ENCODE measurements at places on chromosomes 3 and 15. TPM values are rescaled to one million over a fixed set of nuclear protein-coding genes. Genes with fewer than 3 reads are reported as not detected.

DNA sequence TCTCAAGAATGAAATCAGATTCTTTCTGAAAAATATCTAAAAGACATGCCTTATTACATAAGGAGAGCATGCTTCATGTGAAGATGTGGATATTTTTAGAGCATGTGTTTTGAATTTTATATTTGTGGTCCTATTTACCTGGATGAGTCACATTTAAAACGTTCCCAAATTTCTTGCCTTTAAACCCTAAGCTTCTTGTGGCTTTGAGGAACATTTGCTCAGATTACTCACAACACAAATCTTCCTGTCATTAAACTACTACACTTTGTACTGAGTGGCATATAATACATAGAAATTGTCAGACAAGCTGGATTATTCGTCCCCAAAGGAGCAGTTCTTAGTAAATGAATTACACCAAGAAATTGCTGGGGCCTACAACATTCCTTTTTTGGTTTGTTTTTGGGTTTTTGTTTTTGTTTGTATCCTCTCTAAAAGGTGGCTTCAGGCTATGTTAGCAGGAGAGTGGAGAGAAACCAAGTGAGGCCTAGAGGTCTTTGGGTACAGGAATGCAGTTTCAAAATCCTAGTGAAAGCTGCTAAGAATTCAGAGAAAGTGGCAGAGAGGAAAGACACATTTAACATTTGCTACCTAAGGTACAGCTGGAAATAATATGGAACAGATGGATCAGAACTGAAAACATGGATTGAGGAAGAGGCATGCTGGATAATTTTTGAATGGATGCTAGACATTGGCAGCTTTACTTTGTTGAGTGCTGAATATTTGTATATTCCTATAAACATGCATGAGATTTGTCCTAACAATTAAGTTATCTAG is 128.1 kb downstream of the RPL22L1 start:
- no peak for DNase-seq

GRCh38 chr15:90000186-90001001 is 730 bp upstream of the ZNF710 start:
- DNase-seq: peak; percentile 67

The ITIH1 gene
- 0.22 TPM for total RNA-seq

The TMEM115 gene
- 25.3 TPM for total RNA-seq

The CISH gene
- total RNA-seq: 3.9 TPM
